Calu3 (cell line): ENCODE measurements at places on chromosomes 2 and 18.

DNA sequence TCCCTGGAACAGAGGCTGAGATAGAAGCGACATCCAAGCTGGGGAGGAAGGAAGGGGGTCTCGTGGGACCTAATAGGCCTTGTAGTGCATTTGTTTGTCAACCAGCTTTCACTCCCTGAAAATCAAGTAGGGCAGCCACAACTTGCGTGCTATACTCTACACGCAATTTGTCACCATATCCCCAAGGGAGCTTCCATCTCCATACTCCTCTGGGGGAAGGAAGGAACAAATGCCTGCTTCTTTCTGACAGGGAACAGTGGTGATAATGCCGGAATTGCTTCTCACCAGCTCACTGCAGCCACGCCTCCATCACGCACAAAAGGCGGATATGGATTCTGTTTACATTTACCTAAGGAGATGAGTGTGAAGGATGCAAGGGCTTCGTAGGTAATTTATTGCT lies 213.4 kb downstream of the TMEM163 start:
- H3K4me3 ChIP-seq: no peak overlapping the region
- H3K27me3 ChIP-seq: no peaks in the 10 kb centered on the region
- H3K36me3 ChIP-seq: no peaks in the 10 kb centered on the region

DNA sequence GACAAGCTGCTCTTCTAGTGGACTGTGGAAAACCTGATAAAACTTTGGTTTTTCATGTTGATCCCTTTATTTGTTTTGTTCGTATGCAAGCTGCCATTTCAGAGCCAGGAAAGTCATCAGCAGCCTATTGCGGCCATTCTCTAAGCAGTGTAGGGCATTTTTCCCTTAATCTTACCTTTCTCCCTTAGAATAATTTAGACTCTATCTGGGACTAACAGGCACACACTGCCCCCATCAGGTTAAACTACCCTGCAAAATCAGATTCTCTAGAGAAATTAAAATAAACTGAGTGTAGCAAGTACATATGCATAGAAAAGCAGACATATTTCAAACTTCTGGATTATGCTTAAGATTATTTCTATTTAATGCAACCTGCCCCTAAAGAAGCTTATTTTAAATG lies 347.5 kb downstream of the METTL4 start:
- H3K4me1 ChIP-seq: peaks cover 28% of the 10 kb centered on the region
- no peaks in the 10 kb centered on the region for H3K27me3 ChIP-seq
- H3K27ac ChIP-seq: peak overlapping the region; percentile 96
- H3K4me3 ChIP-seq: peak overlapping the region; percentile 51

- DNase-seq: no peak
- no peak overlapping the region for H3K27ac ChIP-seq
- no peaks in the 10 kb centered on the region for H3K4me1 ChIP-seq
- H3K4me3 ChIP-seq: no peak overlapping the region
Observed at GRCh38 chr18:42931491-42931890, 184.0 kb downstream of the RIT2 start.

DNA sequence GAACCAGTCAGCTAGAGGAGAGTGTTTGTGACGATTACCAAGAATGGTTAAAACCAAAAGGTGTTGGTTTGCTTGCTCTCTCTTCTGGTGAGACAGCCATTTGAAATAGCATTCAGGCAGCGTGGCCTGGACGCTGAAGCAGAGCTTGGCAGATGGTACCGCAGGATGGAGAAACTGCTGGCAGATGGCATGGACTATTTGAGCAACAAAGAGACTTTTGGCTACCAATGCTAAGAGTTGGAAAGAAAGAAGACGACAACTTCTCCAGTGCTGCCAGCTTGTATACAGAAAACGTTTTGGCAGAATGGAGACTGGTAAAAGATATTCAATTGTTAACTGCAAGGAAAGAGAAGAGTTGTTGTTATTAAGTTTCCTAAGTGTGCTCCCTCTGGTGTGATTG lies 315.0 kb downstream of the PARD3B start:
- no peaks in the 10 kb centered on the region for H3K4me1 ChIP-seq
- no peaks in the 10 kb centered on the region for H3K27me3 ChIP-seq
- no peaks in the 10 kb centered on the region for H3K36me3 ChIP-seq

DNA sequence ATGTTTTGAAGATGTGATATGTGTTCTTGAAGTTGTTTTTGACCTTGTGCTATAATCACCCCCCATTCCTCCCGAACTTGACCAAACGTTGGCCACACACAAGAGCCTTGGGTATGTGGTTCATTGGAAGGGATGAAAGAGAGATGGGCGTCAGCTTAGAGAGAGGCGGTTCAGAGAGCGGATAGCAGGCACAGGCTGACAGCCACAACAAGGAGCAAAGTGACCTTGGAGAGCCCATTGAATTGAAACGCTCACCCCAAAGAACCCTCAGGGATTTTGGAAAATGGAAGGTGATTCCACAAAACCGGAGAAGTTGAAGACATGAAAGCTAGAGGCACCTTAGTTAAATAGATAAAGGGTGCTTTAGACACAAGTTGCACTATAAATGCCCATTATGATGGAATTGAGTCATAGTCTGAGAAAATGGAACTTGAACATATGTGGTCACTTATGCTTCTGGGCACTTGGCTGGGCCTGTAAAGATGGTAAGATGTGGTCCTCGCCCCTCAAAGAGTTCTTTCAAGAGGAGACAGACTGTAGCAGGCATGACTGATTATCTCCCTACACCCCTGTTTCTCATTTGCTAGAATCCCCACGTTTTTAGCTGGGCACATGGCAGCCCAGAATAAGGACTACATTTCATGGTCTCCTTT lies 188.5 kb upstream of the HAAO start:
- peaks cover 90% of the 10 kb centered on the region for H3K4me1 ChIP-seq
- H3K36me3 ChIP-seq: peaks cover 31% of the 10 kb centered on the region
- peak overlapping the region; percentile 75 for H3K27ac ChIP-seq

GRCh38 chr2:98483257-98483861 lies 38.7 kb downstream of the INPP4A start:
- peaks cover 16% of the 10 kb centered on the region for H3K36me3 ChIP-seq
- peak overlapping the region; percentile 45 for H3K27ac ChIP-seq
- no peaks in the 10 kb centered on the region for H3K27me3 ChIP-seq
- H3K4me3 ChIP-seq: peak overlapping the region; percentile 27

DNA sequence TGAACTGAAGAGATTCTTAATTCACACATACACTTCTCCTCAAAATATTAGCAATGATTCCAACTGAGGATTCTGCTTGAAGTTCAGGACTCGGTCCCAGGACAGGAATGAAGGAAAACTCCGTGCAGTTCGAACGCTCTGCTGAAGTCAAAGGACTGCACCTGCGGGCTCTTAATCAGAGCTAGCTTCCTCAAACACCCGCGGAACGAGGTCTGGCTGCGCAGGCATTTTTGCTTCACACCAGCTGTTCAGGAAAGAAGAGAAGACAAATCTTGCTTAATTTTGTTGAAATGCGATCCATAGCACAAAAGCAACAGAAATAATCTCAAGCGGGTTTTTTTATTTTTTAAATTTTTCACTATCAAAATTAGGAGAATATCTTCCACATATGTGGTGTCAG lies 175.6 kb downstream of the LAMA1 start:
- H3K4me1 ChIP-seq: peaks cover 8% of the 10 kb centered on the region
- peaks cover 5% of the 10 kb centered on the region for H3K36me3 ChIP-seq
- no peak for DNase-seq
- H3K27ac ChIP-seq: no peak overlapping the region

DNA sequence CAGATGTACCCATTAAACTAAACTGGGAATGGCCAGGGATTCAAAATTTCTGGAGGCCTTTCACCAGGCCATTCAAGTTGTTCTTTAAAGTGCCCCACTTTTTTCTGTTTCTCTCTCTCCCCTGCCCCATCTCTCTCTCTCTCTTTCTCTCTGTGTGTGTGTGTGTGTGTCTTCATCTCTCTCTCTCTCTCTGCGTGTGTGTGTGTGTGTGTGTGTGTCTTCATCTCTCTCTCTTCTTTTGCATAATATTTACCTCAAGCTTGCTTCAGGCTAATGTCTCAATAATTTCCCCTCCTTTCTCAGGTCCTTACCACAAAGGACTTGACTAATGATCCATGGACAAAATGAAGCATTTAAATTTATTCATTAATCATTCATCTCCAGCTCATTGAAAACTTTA lies 164.2 kb upstream of the KLHL14 start:
- no peak for DNase-seq
- no peaks in the 10 kb centered on the region for H3K36me3 ChIP-seq
- no peak overlapping the region for H3K4me3 ChIP-seq
- H3K4me1 ChIP-seq: no peaks in the 10 kb centered on the region

DNA sequence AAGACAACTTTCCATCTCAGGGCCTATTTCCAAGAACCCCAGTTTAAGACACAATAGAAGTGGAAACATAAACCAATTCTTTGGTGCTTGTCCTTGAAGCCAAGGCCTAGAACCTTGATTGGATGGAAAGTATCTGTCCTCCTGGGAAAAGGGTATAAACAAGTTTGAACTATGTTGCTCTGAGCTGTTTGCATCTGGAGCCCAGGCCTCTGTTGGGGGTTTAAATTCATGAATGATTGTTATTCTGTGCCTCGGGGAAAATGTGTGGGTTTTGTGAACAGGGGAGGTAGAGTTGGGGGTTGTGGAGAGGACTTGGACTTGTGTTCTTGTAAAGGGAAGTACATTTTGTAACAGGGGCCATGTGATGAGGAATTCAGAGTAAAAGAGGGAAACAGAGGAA lies 406.1 kb downstream of the SLC4A3 start:
- H3K27ac ChIP-seq: no peak overlapping the region
- no peaks in the 10 kb centered on the region for H3K4me1 ChIP-seq
- H3K36me3 ChIP-seq: no peaks in the 10 kb centered on the region
- H3K4me3 ChIP-seq: no peak overlapping the region
- no peaks in the 10 kb centered on the region for H3K27me3 ChIP-seq
- no peak for DNase-seq

DNA sequence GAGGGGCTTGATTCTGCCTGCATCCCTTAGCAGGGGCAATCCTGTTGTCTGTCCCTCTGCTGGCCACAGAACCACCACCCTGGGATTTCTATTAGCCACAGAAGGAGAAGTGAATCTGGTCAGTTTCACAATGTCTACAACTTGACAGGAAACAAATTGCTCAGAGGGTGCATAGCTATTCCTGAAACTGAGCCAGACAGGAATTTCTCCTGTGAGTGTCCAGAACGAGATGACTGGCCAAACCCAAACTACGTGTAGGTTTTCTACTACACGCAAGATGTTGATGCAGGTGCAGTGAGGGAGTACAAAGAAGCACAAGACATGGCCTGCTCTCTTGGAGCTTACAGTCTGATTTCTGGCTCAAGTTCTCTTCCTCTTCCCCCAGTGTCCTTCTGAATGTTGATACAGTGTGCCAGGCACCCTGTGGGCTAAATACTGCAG lies 201.9 kb downstream of the CLIP4 start:
- H3K4me1 ChIP-seq: no peaks in the 10 kb centered on the region
- H3K36me3 ChIP-seq: peaks cover 5% of the 10 kb centered on the region
- no peak overlapping the region for H3K27ac ChIP-seq
- H3K4me3 ChIP-seq: no peak overlapping the region
- peaks cover 100% of the 10 kb centered on the region for H3K27me3 ChIP-seq

DNA sequence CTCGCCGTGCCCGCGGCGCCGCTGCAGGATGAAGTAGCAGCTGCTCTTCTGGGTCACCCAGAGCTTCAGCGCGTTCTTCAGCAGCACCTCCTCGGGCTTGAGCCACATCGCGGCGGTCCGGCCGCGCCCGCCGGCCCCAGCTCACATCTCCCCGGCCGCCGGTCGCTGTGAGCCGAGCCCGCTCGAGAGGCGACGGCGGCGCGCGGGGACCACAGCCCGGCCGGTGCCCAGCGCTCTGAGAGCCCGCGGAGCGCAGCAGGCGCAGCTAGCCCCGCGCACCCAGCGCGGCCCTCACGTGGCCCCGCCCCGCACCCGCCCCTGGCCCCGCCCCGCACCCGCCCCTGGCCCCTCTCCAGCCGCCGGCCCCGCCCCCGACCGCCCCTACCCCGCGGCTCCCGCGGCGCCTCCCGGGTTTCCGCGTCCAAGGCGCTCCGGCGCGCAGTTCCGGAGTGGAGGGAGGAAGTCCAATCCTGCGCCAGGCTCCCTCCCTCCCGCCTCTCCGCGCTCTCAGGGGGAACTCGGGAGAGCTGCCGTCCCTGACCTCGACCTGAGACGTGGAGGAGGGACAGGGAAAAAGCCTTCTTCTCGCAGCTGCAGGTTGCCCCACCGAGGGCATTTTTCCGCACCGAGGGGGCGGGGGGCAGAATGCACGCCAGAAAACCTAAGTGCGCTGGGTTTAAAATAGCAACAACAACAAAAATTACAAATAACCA lies at the start of gene TBC1D8:
Gene TBC1D8 (minus strand): TSS at position 237 of the 713 bp plus-strand sequence. CDS start 129 bp downstream, at position 108.
- peaks cover 28% of the 10 kb centered on the region for H3K36me3 ChIP-seq
- peak within 1 kb of the TSS; percentile 78 for H3K4me3 ChIP-seq
- H3K27me3 ChIP-seq: no peaks in the 10 kb centered on the region
- DNase-seq: peak; percentile 83
- peak within 1 kb of the TSS; percentile 29 for H3K27ac ChIP-seq

GRCh38 chr2:39563572-39563971 lies 102.1 kb upstream of the TMEM178A start:
- H3K4me3 ChIP-seq: no peak overlapping the region
- no peaks in the 10 kb centered on the region for H3K27me3 ChIP-seq
- H3K27ac ChIP-seq: no peak overlapping the region
- DNase-seq: no peak
- peaks cover 14% of the 10 kb centered on the region for H3K4me1 ChIP-seq

DNA sequence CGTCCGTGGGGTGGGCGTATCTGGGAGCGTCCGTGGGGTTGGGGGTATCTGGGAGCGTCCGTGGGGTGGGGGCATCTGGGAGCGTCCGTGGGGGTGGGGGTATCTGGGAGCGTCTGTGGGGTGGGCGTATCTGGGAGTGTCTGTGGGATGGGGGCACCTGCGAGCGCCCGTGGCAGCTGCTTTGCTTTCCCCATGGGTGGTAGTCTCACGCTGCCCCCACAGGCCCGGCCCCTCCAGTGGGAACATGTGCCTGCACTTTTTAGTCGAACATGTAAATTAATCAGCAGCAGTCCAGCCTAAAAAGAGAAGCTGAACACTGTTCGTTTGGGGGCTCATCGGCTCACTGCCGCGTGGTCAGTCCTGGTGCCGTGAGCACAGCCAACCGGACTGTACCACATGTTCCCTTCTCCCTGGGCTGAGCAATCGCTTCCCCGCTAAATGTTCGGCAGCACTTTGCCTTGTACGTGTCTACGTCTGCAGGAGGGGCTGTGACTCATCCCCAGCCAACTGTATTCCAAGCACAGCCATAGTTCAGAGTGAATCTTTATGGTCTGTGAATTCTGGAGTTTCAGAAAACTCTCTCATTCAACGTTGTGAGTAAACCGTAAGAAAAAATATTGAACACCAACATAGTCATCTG lies 271.5 kb downstream of the AGAP1 start:
- peaks cover 41% of the 10 kb centered on the region for H3K36me3 ChIP-seq
- DNase-seq: no peak
- peaks cover 8% of the 10 kb centered on the region for H3K4me1 ChIP-seq
- no peak overlapping the region for H3K4me3 ChIP-seq
- H3K27me3 ChIP-seq: no peaks in the 10 kb centered on the region

- no peaks in the 10 kb centered on the region for H3K4me1 ChIP-seq
- H3K4me3 ChIP-seq: no peak overlapping the region
- H3K27ac ChIP-seq: no peak overlapping the region
- no peak for DNase-seq
Observed at GRCh38 chr2:239882781-239883180, 142.4 kb downstream of the NDUFA10 start.

- DNase-seq: no peak
- H3K27me3 ChIP-seq: no peaks in the 10 kb centered on the region
- no peak overlapping the region for H3K27ac ChIP-seq
- no peak overlapping the region for H3K4me3 ChIP-seq
- peaks cover 25% of the 10 kb centered on the region for H3K4me1 ChIP-seq
Observed at GRCh38 chr2:173101687-173102086, 26.0 kb downstream of the MAP3K20 start.
